ENCODE measurements at places on chromosomes 7 and 10.
A peak's percentile ranks its signal among the peaks of the same experiment; 100 is the strongest.

GRCh38 chr7:44977959-44978335 lies 868 bp downstream of the MYO1G start:
- DNase-seq = no peak

GRCh38 chr10:77513781-77514331 lies 123.8 kb downstream of the KCNMA1 start:
- DNase-seq = peak; percentile 70

DNA sequence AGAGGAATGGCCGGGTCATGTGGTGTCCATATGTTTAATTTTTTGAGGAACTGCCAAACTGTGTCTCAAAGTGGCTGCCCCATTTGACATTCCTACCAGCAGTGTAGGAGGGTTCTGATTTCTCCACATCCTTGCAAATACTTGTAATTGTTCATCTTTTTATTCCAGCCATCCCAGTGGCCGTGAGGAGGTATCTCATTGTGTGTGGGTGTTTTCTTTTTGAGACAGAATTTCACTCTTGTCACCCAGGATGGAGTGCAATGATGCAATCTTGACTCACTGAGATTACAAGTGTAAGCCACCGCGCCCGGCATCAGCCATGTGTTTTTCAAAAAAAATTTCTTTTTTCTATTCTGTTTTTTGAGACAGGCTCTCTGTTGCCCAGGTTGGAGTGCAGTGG lies 38.7 kb upstream of the DLG5 start:
- peak; percentile 65 for DNase-seq

DNA sequence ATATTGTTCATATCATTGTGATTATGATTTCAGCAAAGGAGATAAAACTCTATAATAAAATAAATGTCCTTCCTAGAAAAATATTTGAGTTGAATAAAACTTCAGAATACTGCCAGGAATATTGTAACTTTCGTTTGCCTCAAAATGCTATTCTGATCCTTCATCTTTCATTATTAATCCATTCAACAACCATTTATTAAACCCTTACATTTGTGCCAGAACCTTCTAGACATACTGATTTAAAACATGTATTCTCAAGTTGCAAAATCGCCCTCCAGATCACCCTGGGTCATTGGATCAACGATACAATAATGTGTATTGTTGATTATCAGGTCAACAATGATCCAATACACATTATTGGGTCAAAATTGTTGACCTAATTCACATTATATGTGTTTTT lies 759.8 kb downstream of the CNTNAP2 start:
- no peak for DNase-seq

DNA sequence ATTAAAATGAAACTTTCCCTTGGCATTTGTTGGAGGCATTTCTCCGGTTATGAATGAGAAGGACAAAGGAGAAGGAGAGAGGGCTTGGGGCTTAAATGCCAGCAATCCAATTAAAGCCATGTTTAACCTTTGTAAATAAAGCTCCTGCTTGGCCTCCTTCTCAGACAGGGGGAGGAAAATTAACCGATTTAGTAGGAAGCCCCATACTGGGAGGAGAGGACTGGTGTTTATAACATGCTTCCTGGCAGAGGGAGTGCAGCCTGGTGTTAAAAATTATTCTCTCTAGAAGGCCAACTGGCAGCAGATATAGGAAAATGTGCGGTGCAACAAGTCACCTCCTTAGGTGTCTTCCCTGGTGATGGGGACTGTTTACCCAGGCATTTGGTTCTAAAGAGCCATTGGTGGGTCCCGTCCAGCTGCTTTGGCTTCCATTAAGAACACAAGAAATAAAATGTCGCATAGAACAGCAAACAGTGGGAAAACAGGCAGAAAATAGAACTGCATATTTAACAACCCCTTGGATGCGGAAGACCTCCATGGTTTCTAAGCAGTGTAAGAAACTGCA lies 846.5 kb downstream of the TYW1 start:
- DNase-seq = no peak

- no peak for DNase-seq
Measured at GRCh38 chr10:78506614-78507013, 473.0 kb downstream of the RPS24 start.

DNA sequence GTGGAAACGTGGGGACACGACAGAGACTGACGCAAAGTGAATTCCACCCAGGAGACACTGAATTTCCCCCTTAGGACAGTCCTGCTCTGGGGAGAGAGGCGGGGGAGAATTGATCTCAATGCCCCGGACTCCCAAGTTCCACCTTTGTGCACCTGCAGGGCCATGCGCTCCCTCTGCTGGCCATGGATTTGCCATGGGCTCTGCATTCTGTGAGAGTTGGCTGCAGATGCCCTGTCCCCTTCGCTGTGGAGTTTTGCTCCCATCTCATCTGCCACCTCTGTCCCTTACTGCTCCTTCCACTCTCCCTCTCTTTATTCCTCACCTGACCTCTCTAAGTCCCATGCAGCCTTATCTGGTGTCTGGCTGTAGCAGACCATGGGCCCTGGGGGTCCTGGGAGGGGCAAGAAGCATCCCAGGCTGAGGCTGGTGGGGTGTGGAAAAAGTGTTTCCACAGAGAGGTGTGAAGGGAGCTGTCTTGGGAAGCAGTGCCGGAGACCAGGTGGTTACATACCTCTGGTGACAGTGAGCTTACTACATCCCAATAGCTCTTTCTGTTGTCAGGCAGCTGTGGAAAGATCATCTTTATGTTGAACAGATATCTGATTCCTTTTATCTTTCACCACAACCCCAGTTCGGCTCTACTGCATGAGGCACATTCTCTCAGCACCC lies 14.3 kb downstream of the GHRHR start:
- DNase-seq = no peak

GRCh38 chr7:151687523-151688235 lies 168.0 kb upstream of the RHEB start:
- peak; percentile 79 for DNase-seq

GRCh38 chr7:90210981-90211380 lies 559 bp upstream of the STEAP2 start:
- no peak for DNase-seq
